ENCODE measurements at places on chromosomes 2 and 18.

- no peak for DNase-seq
Observed at GRCh38 chr2:207928079-207928478, 97.2 kb downstream of the PLEKHM3 start.

- no peak for DNase-seq
Observed at GRCh38 chr2:231576465-231576864, 16.2 kb upstream of the TEX44 start.

GRCh38 chr2:124112206-124112605, 87.1 kb downstream of the CNTNAP5 start:
- no peak for DNase-seq

DNA sequence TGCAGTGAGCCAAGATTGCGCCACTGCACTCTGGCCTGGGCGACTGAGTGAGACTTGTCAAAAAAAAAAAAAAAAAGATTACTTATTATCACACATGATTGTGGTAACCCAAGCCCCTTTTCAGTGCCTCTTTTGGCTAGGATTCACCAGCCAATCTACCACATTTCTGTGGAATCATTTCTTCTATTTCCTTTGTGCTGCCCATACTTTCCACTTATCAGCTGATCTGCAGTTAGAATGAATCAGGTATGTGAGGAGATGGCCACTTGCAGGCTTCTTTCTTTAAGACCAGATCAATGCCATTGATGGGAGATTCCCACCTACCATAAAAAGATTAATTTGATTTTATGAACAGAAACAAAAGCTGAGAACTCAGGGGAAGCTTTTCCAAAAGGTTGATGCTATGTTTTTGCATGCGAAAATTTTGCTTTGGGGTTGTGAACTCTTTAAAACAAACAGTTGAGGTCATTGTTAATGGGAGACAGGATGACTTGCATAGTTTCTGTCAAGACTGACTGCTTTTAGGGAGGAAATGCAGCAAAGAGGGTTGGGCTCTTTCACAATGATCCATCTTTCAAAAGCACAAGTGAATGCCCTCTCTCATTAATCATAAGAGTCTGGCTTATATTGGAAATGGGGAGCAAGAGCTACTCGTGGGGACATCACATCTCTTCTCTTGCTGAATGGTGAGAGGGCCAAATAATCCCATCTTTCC, 66.9 kb upstream of the CYP26B1 start:
- DNase-seq = no peak

GRCh38 chr18:78778651-78779050, 201.0 kb upstream of the SALL3 start:
- DNase-seq = no peak

GRCh38 chr2:60316381-60317033, 236.9 kb downstream of the BCL11A start:
- no peak for DNase-seq

- no peak for DNase-seq
Observed at GRCh38 chr18:45267622-45268021, 347.7 kb upstream of the SLC14A2 start.

DNA sequence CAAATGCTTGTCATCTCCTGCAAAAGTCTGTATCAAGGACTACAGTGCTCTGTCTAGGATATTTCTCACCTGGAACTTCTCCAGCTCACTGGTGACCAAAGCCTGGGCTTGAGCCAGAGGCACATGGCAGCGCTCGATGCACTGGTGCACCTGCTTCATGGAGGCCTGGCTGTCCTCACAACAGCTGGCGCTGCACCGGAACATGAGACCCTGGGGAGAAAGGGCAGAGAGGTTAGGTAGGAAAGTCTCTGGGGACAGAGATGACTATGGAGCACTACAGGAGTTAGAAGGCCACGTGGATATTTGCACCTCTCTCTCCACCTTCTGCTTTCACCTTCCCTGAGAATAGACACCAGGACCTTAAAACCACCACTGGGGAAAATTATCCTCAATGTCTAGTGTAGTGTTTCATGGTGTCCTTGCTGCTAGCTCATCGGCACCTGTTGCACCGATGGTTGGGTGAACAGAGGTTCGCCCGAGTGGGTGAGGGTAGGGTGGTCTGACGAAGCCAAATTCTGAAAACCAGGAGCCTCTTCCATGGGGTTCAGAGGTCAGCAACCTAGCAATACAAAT, 1.0 kb downstream of the FAM136A start:
- no peak for DNase-seq

DNA sequence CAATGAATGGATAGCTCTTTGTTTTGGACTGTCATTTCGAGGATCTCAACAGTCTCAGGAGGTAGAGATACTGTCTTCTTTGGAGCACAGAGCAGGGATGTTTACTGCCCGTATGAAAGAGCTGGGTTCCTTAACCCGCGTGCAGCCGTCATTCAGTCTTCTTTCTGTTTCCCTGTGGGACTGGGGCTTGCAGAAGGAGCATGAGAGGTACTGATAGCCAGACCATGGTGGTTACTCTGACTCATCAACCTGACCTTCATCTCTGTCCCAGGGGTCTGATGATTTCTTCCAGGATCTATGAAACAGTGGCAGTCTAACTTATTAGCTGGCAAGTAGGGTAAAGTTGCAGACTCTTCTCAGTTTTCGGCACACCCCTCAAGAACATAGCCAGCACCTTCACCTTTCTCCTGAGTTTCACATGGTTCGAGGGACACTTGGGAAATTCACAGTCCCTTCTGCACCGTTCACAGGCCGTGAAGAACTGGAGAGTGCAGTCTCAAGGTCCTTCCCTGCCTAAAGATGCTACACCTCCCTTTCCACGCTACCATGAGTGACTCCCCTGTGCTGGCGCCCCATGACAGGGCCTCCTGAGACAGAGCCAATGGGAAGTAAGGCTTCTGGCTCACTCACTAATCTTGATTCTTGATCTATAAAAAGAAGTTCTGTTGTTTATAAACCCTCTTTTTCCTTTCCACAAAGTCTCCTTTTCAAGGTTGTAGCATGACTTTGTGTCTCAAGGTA, 226.2 kb downstream of the MC4R start:
- no peak for DNase-seq

GRCh38 chr2:46872902-46873603, 42.6 kb downstream of the MCFD2 start:
- no peak for DNase-seq

- DNase-seq = no peak
Observed at GRCh38 chr2:143623909-143624260, 494.7 kb downstream of the ARHGAP15 start.

DNA sequence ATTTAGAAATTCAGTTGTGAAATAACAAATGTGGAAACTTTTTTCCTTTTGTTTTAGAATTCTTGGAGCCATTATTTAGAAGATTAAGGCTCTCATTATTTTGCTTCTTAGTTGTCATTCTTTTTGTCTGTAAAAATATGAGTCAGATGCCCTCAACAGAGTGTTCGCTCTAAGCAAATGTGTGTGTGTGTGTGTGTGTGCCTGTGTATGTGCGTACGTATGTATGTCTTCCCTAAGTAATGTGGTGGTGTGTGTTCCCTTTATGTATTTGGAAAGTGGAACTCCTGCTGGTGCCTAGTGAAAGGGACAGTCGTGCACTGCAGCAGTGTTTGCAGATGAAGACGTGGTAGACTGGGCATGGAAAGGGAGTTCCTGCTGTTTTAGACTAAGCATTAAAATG, 27.5 kb downstream of the ZNF407 start:
- DNase-seq = no peak

Data from effector memory CD8-positive, alpha-beta T cell (primary cell).